ENCODE measurements at places on chromosomes 3 and 15.

- no peak for DNase-seq
These were observed 64.3 kb downstream of the IGF2BP2 start for GRCh38 chr3:185760550-185760949.

DNA sequence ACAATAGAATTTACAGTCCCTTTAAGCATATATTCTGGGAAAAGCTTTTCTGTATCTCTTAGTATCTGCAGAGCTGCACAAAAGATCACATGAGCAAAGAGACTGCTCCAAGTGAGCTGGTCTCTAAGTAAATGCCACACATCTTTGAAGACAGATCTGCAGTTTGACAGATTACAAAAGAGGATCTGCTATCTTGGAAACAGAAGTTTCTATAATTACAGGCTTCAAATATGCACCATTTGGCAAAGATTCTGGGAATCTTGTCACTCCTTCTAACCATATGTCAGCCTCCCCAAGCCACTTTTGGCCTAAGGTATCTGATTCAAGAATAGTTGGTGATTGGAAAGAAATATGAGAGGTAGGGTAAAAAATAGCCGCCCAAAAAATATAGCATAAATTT, 9.6 kb upstream of the CFAP44 start:
- no peak for DNase-seq

DNA sequence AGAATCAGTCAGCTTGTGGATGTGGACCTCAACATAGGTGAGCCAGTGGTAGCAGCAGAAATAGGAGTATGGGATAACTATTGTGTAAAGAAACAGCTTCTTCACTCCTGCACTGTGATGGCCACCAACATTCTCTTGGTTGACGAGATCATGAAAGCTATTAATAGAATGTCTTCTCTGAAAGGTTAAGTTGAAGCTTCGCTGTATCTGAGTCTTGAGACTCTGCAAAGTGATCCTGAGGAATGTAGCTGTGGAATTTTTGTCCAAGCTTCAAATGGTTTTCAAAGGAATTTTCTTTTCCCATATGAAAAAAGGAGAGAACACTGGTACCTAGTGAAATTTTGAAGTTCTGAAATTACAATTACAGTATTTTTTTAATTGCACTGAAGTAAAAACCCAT, 146.3 kb downstream of the GMNC start:
- no peak for DNase-seq

GRCh38 chr15:27330326-27330725, 359.3 kb downstream of the GABRG3 start:
- no peak for DNase-seq

- no peak for DNase-seq
These were observed 916.8 kb downstream of the CADM2 start for GRCh38 chr3:85875589-85875988.

DNA sequence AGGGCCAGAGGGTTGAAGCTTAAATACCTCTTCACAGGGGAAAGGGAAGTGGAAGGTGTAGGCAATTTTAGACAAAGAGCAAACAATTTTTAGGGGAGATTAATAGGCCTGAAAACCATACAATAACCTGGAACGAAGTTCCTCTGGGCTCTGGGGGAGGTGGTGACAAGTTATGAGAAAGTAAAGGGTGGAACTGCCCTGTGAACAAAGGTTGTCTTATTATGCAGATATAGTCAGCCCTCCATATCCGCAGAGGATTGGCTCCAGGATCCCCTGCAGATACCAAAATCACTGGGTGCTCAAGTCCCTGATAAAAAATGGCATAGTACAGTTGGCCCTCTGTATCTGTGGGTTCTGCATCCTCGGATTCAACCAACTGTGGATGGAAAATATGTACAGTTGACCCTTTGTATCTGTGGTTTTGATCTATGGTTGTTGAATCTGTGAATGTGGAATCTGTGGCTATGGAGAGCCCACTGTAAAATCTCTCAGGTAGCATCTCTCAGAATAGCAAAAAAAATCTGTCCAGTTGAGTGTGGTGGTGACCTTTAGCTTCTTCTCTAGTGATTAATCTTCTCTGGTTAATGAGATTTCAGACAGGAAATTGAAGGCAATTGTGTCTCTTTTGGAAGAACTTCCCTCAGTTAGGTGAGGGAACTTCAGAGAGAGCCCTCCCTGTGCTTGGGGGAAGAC, 40.2 kb downstream of the CLEC3B start:
- no peak for DNase-seq

GRCh38 chr3:46947981-46948791, 28.4 kb downstream of the CCDC12 start:
- DNase-seq, result peak; percentile 38

DNA sequence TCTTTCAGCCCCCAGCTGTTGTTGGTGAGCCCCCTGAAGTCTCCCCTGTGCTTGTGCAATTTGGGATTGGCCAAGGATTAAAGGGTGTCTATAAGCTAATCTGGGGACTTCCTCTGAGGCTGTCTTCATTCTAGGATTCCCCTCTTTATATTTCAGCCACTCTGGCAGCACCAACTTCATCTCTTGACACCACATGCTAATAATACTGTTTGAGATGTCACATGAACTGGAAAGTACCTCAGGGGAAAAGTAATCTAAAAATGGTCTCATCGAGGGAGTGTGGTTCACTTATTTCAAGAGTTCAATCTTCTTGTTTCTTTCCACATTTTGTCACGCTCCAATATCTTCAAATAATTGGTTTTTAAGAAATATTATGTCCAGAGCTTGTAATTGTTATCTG, 279.2 kb upstream of the TMC3 start:
- DNase-seq, result no peak

- DNase-seq, result no peak
These were observed 105.4 kb downstream of the ABHD5 start for GRCh38 chr3:43796041-43796596.

- no peak for DNase-seq
These were observed 191.4 kb upstream of the HES1 start for GRCh38 chr3:193944518-193944884.

DNA sequence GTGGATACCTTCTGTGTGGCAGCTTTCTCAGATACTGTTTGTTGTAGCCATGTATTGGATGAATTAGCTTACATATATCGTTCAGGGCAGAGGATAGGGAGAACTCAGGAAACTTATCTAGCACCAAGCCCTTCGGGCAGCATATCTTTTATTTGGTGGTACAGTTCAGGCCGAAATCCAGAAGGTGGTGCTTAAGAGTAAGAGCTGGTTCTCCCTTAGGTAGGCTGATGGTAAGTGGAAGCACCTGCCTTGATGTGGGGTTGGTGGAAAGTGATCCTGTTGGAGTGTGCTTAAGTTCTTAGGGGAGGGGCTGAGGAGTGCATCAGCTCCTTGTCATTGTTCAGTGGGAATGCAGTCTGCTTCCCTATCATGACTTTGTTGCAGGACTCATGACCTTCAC, 187.5 kb downstream of the DOCK3 start:
- DNase-seq, result no peak

DNA sequence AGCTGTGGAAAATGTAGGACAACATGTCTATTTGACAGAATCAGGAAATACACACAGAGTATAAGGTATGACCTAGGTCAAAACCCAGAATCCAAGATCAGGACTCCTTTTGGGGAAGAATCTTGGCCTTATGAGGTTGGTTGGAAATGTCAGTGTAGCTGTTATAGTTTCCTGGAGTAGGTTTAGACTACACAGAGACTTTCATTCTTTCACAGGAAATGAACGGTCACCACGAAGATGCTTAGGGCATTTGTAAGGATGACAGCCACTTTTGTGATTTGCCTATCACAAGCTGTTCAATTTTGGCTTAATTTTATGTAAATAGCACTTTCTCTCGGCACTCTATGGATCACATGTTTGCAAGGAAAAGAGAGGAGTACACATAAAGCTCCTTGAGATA, 18.6 kb upstream of the ZBTB20 start:
- no peak for DNase-seq

- no peak for DNase-seq
These were observed 3.7 kb downstream of the ATG7 start for GRCh38 chr3:11275926-11276325.

- no peak for DNase-seq
These were observed 2.8 kb upstream of the ATP2B2 start for GRCh38 chr3:10508235-10508618.

DNA sequence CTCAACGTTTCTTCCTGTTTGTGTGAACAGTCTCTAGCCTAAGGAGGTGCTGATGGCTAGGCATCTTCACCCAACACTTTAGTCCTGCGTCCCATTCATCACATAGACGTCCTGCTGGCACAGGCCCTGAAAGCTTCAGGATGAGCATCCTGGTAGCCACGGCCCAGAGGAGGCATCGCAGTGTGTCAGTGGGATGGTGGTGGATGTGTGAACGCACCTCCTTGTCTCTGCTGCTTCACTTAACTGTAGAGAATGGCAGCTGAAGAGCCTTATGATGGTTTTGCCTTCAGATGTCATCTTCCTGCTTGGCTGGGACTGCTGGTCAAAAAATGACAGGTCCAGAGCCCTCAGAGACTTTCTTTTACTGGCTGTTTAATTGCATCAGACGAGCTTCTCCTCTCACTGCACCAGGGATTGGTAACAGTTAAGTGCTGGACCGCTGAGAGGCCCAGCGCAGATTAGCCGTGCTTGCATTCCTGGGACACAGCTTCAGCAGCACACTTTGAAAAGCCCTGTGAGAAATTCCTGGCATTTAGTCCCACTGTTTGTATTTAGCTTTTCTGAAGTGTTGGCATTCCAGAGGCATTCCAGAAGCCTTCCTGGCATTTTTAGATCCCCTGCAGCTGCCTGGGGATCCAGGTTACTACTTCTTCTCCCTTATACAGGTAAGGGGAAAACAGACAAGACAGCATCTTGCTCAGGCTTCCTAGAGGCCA, 132.4 kb upstream of the PLXNA1 start:
- DNase-seq, result no peak

- no peak for DNase-seq
These were observed 36.3 kb upstream of the UTS2B start for GRCh38 chr3:191366675-191367074.

DNA sequence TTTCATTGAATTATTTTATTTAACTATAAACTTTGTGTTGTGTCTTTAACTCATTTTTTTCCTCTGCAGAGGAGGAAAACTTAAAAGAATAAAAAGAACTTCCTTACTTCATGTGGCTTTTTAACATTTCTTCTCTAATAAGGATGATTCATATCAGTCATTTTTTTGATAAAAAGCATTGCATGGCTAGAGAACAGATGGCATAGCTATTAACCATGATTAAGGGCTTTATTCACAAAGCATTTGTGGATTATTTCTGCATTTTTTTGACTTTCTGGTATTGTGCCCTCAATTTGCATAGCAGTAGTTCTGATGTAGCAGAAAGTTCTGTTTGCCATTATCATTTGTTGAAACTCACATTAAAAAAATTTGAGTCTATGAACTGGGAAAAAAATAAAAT, 540.8 kb downstream of the SI start:
- no peak for DNase-seq

DNA sequence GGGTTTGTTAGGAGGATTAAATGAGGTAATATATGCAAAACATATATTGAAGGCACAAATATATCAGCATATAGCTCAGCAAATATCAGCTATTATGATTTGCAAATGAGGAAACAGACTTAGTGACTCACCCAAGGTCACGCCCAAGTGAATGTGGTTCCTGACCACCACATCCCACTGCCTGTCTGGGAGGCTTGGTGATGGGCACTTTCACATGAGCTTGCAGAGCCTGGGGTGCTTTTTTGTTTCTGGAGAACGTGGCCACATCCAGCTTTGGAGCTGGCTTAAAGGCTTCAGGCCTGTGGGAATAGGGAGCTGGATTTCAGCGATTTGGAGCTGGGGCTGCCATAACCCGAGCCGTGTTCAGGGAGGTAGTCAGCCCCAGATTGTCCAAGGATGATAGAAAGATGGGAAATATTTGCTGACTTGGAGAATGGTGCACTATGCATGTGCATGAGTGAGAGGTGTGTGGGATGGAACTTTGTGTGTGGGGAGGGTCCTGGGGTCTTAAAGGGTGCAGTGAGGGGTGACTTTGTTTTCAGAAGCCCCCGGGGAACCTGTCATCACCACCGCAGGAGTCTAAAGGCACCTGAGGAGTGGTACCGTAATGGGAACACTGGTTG, 12.0 kb upstream of the FGD5 start:
- no peak for DNase-seq

DNA sequence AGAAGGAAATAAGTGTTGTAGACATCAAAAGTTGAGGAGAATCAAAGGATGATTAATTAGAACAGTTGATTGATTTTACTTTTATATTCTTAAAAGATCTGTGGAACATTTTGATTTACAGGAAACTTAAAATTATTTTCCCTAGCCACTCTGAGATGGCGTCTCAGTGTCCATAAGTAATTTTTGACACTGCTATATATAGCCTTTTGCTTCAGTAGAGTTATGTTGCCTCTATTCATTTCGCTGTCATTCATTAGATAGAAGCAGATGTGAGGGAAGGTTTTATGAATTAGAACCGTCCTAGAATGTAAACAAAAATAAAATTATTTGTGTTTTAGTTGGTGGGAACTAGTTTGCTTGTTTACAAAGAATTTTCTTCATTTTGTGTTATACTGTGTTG, 51.1 kb upstream of the EIF3J start:
- no peak for DNase-seq

DNA sequence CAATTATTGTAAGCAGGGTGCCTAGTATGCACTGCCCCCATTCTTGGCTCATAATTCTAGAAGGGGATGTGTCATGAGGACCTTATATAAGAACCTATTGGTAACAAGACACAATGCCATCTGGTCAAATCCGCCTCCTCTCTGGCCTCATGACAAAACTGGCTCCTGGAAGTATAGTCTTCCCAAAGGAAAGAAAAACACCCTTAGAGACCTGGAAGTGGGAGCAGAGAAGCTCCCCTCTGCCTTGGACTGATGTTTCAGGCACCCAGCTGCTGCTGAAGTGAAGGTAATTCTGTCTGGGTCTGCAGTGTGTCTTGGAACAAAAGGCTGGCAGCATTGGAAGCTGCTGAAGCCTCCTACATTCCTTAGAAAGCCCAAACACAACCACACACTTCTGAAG, 107.2 kb upstream of the CLSTN2 start:
- no peak for DNase-seq

GRCh38 chr15:62649793-62650420, 392.6 kb upstream of the TPM1 start:
- DNase-seq, result peak; percentile 6

DNA sequence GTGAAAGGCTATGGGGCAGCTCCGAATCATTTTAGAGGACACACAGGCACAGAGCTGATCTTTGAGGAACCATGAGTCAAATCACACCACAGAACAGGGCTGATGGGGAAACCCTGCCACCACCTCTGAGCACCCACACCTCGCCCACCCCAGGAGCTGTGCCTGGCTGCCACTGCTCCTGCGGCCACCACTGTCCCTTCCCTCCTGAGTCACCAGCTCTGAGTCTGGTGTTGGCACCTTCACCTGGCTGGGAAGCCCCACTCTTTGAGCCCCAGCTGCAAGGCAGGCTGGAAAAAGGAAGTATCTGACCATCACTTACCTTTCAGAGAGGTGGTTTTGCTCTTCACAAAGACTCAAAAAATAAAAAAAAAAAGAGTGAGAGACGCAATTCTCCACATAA, 63.6 kb upstream of the MEF2A start:
- DNase-seq, result no peak
